ENCODE measurements at places on chromosomes 6 and 20.

GRCh38 chr20:41360831-41361756 is 5.5 kb downstream of the EMILIN3 start:
- DNase-seq, result no peak

DNA sequence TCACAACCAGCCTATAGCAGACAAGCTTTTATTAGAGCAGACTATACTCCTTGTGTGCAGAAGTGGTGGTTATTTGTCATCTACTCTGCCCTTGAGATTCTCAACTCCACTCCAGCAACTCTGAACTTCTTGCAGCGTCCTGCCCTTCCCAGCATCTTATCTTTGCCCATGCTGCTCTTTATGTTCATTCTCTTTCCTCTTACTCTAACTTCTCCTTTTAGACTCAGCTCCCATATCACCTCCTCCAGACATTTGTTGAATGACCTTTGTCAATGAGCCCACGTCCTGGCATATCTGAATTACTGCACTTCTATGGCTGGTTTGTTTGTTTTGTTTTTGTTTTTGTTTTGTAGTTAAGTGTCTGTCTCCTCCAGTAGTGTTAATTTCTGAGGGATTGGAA is 81.2 kb downstream of the KCNQ5 start:
- DNase-seq, result no peak

DNA sequence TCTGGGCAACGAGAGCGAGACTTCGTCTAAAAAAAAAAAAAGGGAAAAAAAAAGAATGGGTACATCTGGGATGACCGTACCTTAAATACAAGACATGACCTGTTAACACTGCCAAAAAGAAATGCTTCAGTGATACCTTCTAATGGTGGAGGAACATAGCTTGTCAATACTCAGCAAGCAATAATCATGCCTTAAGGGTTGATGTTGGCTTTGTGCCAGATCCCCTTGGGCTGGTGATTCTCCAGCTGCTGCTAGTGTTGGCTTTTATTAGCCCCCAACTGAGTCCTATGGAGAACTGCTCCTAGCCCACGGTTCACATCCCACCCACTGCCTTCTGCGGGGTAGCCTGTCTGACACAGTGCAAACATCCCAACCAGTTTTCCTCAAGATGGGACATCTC is 134.9 kb downstream of the PLCB1 start:
- no peak for DNase-seq

- peak; percentile 28 for DNase-seq
Observed at GRCh38 chr6:155327326-155328073, 13.2 kb upstream of the TFB1M start.

DNA sequence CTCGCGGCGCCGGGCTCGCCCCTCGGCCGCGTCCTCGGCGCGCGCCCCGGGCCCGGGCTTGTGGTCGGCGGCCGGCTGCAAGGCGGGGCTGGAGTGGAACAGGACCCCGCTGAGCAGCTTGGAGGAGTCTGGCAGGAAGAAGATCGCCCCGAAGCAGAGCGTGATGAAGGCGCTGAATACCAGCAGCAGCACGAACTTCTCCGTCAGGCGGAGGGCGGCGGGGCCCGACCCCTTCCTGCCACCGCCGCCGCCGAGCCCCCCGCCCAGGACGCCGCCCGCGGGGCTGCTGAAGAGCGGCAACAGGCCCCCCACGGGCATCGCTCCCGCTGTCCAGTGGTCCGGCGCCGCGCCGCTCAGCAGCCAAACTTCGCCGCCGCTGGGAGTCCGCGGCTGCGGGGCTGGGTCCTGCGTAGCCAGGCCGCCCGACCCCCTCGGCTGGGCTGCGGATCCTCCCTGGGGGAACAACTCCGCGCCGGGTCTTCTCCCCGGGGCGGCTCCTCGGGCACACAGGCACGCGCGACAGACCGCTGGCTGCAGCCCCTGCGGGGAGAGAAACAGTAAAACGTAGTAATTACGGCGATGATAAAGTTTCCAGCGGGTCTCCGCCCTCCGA is 707 bp downstream of the MAN1A1 start:
- DNase-seq, result no peak

DNA sequence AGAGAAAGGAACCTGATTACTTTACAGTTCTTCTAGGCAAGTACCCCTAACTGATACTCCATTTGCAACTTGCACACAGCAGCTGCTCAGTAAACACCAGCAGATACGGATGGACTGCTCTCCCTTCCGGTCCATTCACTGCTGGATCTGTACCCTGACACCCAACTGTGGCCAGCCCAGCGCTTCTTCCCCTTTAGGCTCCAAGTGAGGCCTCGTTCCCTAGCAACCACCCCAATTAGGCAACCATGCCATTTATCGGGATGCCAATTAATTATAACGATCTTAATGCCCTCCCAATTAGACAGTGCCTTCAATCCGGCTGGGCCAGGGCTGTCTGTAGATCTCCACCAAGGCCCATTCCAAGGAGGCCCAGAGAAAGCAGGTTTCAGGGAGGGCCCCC is 3.2 kb downstream of the SULF2 start:
- DNase-seq, result no peak

DNA sequence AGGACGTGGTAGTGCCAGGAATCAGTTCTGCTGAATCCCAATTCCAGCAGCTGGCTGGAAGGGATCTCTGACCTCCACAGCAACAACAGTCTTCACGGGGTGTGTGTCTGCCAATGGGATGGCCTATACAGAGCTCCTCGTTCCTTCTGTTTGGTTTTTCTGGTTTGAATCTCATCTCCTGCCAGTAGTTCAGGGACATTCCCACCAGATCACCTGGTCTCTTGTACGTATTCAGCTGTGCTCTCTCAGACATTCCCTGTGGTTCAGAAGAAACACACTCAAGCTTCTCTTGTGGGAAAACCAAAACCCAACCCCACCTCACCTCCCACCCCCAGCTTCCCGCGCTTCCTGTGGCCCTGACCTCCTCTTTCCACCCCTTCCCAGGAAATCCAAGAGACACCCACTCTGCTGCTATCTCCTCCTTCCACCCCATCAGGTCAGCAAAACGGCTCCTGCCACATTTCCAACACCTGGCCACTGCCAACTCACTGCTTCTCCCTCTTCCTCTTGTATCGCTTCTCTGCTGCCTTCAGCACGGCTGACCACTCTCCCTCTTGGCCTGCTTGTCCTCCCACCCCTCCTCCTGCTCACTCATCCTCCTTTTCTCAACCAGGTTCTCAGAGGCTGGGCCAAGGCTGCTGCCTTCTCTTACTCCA is 63.3 kb upstream of the PTGIS start:
- no peak for DNase-seq

GRCh38 chr6:39527792-39528564 is 197.2 kb downstream of the KIF6 start:
- no peak for DNase-seq

DNA sequence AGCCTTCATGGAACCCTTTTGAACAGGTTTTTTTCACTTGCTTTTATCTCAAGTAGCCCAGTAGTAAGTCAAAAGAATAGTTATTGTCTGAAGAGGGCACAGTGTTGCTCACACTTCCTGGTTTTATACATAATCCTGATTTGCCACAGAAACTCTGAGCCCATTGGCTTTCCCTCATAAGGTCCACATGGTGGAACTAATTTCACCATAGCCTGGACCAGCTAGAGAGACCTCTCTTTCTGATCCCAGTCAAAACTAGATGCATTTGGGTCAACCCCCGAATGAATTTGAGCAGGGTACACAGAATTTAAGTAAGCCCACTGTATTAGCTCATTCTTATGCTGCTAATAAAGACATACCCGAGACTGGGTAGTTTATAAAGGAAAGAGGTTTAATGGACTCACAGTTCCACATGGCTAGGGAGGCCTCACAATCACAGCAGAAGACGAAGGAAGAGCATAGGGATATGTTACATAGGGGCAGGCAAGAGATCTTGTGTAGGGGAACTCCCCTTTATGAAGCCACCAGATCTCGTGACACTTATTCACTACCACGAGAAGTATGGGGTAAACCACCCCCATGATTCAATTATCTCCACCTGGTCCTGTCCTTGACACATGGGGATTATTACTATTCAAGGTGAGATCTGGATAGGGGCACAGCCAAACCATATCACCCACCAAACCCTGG is 6.2 kb downstream of the RWDD2A start:
- no peak for DNase-seq

DNA sequence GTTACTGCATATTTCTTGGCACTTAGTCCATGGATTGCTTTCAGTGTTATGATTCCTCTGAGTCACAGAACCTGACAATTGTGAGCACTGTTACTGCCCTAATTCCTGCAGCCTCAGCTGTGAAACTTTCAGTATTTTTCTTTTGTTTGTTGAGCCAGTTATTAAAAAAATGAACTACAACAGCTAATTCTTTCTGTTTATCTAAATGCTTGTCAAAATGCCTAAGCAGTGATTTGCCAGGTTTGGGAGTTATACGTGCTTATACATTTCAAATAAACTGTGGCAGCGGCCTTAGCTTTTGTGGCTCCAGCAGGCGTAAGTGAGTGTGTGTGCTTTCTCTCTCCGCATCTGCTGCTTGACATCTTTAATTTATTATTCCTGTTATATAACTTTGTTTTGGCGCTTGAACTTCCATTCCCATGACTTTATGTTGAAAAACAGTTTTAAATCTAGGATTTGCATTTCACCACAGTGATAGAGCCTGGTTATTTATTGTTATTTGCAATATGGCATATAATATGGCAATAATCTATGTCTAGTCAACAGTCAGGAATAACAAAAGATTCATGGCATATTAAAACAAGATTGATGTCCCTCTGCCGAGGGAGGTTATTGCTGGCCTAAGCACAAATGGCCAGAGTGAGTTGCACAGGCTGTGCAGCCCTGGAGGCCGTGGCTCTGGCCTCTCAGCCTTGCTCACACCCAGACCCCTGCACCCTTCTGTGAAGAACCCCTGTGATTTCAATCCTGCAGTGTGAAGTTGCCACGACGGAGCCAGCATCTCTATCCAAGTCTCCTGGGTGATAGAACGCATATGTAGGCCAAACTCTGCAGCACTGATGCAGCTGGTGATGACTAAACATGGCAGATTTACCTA is 303.4 kb downstream of the THBS2 start:
- no peak for DNase-seq

GRCh38 chr6:373031-373430 is 18.5 kb upstream of the IRF4 start:
- no peak for DNase-seq

- DNase-seq, result no peak
Observed at GRCh38 chr6:165988757-165989456, 178.7 kb downstream of the TBXT start.
